ENCODE measurements at places on chromosomes 16 and 17.

- no peaks in the 10 kb centered on the region for H3K36me3 ChIP-seq
- no peak overlapping the region for H3K27ac ChIP-seq
- no peaks in the 10 kb centered on the region for H3K27me3 ChIP-seq
- H3K4me3 ChIP-seq, result no peak overlapping the region
Measured at GRCh38 chr16:53507464-53508179, 4.6 kb upstream of the AKTIP start.

DNA sequence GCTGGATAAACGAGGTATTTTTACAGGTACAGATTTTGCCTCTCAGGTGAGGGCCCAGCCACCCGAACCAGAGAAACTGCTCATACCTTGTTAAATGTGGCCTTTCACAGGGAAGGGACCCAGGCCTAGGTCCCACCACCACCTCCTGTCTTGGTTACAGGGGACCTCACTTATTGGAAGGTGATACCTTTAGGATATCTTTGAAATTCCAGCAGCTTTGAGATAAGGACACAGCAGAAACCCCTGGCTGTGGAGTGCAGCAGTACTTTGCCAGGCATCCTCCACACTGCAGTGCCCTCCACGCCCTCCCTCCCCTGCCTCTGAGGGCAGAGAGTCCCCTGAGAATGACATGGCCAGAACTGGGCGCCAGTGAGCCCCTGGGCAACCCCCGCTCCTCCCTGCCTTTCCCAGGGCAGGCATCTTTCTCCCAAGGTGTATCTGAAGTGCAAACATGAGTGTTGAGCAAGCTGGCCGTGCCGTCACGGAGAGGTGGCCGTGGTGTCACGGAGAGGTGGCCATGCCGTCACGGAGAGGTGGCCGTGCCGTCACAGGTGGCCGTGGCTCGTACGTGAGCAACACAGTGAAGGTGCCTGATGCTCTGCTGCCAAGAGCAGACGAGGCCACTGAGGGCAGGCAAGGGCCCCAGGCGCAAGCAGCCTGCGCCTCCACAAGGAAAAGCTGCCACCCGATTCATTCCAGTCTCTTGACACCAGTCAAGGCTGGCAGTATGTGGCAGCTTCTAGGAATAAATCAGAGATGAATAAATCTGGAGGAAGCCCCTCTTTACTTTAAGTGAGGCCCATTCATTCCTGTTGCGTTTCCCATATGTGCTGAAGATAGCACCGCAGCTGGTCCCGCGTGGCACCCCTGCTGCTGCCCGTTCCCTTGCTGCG lies 134.5 kb upstream of the CHMP6 start:
- no peaks in the 10 kb centered on the region for H3K27me3 ChIP-seq
- H3K36me3 ChIP-seq, result peaks cover 40% of the 10 kb centered on the region
- H3K27ac ChIP-seq, result peak overlapping the region; percentile 97
- peak overlapping the region; percentile 55 for H3K4me3 ChIP-seq
- no peak for DNase-seq
- peaks cover 71% of the 10 kb centered on the region for H3K4me1 ChIP-seq

- no peak overlapping the region for H3K27ac ChIP-seq
- peak; percentile 75 for DNase-seq
- H3K36me3 ChIP-seq, result peaks cover 22% of the 10 kb centered on the region
- H3K4me1 ChIP-seq, result peaks cover 21% of the 10 kb centered on the region
- H3K4me3 ChIP-seq, result no peak overlapping the region
Measured at GRCh38 chr16:30941600-30942425, 7.1 kb upstream of the ORAI3 start.

- H3K36me3 ChIP-seq, result peaks cover 3% of the 10 kb centered on the region
- no peak for DNase-seq
- H3K4me3 ChIP-seq, result no peak overlapping the region
- peak overlapping the region; percentile 71 for H3K27ac ChIP-seq
- no peaks in the 10 kb centered on the region for H3K27me3 ChIP-seq
- peaks cover 23% of the 10 kb centered on the region for H3K4me1 ChIP-seq
Measured at GRCh38 chr17:7466639-7467341, 12.6 kb downstream of the ZBTB4 start.

- no peaks in the 10 kb centered on the region for H3K27me3 ChIP-seq
- peaks cover 42% of the 10 kb centered on the region for H3K4me1 ChIP-seq
- H3K4me3 ChIP-seq, result peak overlapping the region; percentile 68
- no peaks in the 10 kb centered on the region for H3K36me3 ChIP-seq
- no peak overlapping the region for H3K27ac ChIP-seq
Measured at GRCh38 chr16:88686062-88686438, 257 bp downstream of the SNAI3 start.
